ENCODE measurements at places on chromosomes 13 and 19.

- DNase-seq = no peak
These were observed 15.8 kb upstream of the PTPRS start for GRCh38 chr19:5356428-5356827.

DNA sequence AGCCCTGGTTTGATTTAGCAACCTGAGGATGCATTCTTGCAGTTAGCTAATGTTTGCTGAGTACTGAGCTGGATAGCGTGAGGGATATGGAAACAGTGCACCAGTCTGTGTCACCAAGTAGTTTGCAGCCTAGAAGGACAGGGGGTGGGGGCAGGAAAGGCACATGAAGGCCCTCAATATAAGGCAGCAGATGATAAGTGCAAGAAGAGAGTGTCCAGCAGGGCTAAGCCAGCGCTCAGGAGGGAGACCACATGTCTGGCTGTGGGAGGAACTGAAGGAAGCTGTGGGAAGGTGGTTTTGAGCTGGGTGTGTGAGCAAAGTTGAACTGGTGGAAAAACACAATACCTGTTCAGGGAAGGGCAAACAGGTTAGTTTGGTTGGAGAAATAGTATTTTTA is 1.7 kb downstream of the CXCL17 start:
- DNase-seq = no peak

- no peak for DNase-seq
These were observed 287.9 kb downstream of the DCLK1 start for GRCh38 chr13:35843272-35843671.

DNA sequence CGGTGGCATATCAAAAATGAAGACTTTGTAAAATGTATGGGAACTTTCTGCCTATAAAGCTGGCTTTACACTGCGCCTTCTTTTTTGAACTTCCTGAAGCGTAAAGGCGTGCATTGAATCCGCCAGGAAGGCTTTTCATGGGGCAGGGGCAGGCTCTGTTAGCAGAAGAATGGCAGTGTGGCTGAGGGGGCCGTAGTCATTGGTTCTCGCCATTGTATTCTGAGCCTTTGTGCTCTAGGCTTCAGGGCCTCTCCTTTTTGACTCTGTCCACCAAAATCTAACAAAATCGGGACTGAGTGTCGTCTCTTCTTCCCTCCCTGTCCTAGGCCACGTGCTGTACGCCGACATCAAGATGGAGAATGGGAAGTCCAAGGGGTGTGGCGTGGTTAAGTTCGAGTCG is 14.1 kb downstream of the PRAM1 start:
- no peak for DNase-seq

DNA sequence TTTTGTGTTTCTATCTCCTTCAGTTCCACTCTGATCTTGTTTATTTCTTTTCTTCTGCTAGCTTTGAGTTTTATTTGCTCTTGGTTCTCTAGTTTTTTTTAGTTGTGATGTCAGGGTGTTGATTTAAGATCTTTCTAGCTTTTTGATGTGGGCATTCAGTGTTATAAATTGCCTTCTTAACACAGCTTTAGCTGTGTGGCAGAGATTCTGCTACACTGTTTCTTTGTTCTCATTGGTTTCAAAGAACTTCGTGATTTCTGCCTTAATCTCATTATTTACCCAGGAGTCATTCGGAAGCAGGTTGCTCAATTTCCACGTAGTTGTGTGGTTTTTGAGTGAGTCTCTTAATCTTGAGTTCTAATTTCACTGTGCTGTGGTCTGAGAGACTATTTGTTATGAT is 251.7 kb upstream of the HTR2A start:
- DNase-seq = no peak

DNA sequence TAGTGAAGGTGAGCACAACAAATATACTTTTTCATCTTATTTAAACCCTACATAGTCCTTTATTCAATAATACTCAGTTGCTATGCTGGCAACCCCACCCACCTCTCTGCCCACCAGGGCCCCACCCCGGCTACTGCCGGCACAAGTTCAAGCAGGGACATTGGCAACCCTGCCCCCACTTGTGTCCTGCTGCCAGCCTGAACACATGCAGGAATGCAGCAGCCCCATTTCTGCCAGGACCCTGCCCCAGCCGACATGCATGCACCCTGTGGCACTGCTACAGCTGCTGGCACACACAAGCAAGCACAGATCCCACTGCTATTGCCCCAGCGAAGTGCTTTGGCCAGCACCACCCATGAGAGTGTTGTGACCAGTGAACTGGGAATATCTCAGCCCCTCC is 289.8 kb downstream of the COG6 start:
- no peak for DNase-seq

DNA sequence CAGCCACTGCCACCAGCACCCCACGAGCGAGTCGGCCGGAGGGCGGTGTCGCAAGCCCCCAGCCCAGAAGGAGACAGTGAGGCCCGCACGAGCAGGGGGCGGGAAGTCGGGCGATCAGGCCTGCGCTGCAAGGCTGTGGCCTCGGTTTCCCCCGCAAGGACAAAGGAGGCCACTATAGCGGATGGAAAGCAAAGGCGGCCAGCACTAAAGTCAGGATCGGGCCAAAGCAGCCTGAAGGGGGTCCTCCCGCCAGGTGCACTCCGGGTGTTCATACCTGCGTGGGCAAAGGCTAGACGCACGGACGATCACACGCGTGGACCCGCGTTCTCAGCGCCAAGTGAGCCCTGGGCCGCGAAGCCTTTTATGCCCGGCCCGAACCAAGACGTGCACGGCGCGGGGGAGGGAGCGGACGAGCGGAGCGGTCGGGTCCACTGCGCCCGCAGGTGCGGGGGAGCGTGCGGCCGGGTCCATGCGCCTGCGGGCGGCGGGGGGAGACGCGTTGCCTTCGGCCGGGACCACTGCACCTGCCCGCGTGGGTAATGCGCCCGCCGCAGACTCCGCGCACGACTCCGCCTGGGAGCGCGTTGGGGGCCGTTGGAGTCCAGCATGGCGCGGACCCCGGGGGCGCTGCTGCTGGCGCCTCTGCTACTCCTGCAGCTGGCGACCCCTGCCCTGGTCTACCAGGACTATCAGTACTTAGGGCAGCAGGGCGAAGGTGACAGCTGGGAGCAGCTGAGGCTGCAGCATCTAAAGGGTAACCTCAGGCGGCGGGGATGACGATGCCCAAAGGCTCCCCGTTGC is at the start of the genes PRDX2 and THSD8:
TSS of gene PRDX2 (minus strand) at position 335 of the 801 bp plus-strand sequence. CDS start 539 bp downstream, outside the sequence.
TSS of gene THSD8 (plus strand) at position 604 of the 801 bp plus-strand sequence. CDS start at position 607, 3 bp downstream.
- DNase-seq = peak; percentile 86

DNA sequence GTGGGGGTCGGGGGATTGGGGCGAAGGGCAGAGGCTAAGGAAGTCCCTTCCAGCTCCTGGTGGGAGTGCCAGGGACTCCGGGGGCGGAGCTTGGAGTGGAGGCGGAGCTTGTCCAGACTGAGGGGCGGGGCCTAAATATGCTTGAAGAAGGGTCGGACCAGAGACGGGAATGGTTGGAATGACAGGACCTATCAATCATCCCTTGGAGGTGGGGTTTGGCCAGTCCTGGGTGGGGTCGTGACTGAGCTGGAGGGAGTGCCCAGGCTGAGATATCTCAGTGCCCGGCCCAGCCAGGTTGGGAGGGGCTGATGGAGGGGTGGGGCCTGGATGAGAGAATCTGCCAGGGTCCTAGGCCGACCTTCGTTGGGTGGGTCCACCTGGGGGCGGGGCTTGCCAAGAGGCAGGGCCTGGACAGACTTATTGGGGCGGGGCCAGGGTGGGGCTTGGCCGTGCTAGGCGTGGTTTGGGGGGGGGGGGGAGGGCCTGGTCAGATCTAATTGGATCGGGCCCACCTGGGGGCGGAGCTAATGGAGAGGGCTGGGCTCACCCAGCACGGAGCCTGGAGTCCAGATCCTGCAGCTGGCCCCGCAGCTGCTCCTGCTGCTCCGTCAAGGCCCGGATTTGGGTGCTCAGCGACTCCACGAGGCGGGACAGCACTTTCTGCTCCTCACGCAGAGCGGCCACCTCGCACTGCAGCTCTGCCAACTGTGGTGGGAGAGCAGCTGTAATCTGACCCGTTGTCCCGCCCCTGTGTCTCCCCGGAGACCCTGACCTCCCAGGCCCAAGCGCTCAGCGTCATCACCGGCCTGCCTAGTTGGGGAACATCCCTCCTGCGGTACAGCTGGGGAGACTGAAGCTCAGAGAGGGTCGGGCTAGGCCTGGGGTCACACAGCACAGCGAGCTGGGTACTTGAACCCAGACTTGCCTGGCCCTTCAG is 2.6 kb upstream of the WIZ start:
- DNase-seq = no peak

GRCh38 chr13:73521985-73522524 is 463.2 kb downstream of the KLF5 start:
- DNase-seq = no peak

DNA sequence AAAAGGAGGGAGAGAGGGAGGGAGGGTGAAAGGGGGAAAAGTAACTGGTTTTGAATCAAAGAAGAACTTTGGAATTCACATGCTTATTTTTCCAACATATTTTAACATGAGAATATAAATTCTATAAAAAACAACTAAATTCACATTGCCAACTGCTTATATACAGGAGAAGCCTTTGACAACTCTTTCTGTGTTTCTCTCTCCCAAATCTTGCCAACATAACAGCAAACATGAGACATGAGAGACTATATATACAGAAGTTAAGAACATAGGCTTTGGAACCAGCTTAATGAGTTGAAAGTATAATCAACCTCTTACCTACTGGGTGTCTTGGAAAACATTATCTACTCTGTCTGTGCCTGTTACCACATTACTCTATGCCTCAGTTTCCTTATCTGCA is 493.3 kb downstream of the RFC3 start:
- no peak for DNase-seq

- no peak for DNase-seq
These were observed 1438.6 kb downstream of the UQCRFS1 start for GRCh38 chr19:27774337-27774736.

DNA sequence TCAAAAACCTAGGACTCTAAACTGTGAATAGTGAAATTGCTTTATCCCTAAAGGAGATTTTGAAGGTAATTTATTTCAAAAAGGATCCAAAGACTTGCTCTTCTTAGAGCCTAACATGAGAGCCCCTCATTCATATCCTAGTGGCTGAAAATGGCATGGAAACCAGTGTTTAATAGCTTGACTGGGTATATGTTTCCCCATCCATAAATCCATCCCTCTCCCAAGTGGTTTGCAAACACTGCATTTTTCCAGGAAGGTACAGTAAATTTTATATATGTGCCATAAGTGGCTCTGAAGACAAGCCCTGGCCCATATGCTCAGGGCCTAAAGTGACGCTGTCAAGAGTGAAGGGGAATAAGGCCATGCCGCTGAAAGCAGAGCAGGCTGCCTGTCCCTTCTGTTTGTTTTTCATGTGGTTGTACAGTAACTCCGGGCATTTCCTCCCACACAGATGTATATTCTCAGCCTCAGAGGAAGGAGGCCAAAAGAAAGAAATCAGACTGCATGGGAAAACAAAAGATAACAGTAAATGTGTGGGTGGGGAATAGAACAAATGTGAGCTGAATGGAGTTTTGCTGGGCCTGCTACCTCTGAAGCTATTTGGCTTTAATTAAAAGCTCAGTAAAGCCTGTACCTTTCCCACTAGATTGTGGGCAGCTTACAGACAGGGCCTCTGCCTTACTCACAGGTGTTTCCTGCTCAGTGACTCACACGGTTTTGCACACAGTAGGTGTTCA is 181.9 kb downstream of the PCDH9 start:
- DNase-seq = no peak

DNA sequence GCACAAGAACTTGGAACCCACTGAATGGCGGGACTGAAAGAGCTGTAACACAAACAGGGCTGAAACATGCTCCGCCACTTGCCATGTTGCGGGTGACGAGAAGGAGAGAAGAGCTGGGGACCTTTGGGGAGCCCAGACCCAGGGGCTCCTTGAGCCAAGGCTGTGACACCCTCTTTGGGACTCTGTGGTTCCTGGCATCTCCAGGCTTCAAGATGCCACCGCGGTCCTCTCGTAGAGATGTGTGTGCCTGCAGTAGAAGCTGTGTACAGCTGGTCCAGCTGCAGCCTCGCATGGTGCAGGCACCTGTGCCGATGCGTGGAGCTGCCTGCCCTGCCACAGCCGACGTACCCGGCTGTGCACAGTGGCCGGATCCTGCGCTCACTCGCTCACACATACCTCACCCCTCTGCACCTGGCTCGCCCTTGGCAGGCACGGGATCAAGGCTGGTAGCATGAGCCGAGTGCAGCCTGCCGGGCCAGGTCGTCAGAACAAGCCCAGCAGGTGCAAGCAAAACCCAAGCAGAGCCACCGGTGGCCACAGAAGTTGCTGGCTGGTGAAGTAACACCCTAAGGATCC is 1385.8 kb downstream of the PCDH9 start:
- no peak for DNase-seq

- DNase-seq = no peak
These were observed 1.5 kb downstream of the SPATA13 start for GRCh38 chr13:24161980-24162525.

GRCh38 chr13:99294958-99295357 is 12.2 kb downstream of the GPR183 start:
- no peak for DNase-seq

DNA sequence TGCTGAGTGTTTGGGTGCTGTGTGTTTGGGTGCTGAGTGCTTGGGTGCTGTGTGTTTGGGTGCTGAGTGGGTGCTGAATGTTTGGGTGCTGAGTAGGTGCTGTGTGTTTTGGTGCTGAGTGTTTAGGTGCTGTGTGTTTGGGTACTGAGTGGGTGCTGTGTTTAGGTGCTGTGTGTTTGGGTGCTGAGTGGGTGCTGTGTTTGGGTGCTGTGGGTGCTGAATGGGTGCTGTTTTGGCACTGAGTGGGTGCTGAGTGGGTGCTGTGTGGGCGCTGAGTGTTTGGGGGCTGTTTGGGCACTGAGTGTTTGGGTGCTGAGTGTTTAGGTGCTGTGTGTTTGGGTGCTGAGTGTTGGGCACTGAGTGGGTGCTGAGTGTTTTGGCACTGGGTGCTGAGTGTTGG is 48.5 kb upstream of the F7 start:
- no peak for DNase-seq

GRCh38 chr19:6766357-6767080 is 716 bp downstream of the SH2D3A start:
- DNase-seq = no peak

- no peak for DNase-seq
These were observed 528.4 kb upstream of the NBEA start for GRCh38 chr13:34413538-34414210.

GRCh38 chr19:40466219-40466984 is 399 bp upstream of the SPTBN4 start:
- DNase-seq = no peak

- DNase-seq = no peak
These were observed 1.4 kb downstream of the PARP4 start for GRCh38 chr13:24511019-24511815.

DNA sequence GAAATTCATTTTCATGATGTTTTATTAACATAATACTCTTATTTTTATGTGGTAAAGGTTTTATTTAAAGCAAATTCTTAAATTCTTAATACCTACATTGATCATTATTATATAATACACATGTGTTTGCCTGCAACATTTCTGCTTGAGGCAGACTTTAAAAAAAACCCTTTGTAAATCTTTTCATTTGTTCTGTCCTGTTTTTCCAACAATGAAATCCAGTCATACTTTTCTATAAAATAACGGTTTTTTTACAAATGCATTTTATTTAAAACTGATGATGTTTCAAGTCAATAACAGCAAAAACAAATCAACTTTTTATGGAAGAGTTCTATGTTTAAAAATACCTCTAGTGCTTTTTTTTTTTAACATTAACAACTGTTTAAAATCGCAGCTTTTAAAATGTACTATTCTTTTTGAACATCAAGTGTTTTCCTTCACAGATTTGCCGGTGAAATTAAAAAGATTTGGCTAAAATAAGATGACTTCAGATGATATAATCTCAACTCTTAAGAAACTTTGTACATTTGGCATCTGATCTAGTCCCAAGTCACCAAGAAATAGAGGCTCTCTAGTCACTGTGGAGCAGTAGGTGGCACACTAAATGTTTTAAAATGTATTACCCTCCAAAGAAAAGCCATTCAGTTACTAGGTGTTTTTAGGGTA is 5.1 kb downstream of the POU4F1 start:
- DNase-seq = no peak

Measured in COR-L47 (cell line).